ENCODE measurements at places on chromosomes 1 and 21.
A peak's percentile ranks its signal among the peaks of the same experiment; 100 is the strongest.

- DNase-seq = no peak
Observed at GRCh38 chr1:98660940-98661543, 479 bp upstream of the SNX7 start.

DNA sequence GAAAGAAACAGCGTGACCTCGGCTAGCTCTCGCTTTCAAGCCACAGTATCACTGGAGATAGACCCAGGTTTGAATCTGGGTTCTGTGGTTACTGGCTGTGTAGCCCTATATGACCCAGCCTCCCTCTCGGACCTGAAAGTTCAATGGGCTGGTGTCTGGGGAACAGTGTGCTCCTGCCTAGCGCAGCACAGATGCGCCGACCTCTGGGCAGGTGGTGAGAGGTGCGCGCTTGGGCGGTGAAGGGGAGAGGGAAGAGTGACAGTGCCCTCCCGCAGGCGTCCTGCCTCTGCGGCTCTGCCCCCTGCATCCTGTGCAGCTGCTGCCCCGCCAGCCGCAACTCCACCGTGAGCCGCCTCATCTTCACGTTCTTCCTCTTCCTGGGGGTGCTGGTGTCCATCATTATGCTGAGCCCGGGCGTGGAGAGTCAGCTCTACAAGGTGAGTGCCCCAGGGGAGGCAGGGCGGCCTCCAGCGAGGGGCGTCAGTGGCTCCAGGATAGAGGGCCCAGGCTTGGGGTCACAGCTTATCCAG is 10.5 kb downstream of the SERINC2 start:
- peak; percentile 65 for DNase-seq

DNA sequence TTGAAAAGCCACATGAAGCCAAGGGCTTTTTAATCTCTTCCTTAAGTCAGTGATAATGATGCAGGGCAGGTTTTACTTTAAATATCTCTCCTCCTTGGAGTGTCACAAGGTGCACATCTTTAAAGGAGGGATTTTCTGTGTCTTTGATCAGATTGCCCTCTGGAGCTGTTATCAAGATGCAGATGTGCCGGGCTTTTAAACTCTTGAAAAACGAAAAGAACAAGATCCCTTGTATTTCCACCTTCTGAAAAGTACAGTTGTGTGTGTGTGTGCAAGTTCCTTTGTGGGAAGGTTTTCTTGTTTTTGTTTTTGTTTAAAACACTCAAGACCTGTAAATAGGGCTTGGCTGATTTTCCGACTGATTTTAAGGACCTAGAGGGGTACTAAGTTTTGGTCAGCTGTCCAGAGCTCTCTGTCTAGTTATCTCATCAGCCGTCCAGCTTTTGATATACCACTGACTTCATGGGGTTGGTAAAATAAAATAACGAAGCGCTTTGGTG is 1.6 kb downstream of the MARK1 start:
- DNase-seq = no peak

DNA sequence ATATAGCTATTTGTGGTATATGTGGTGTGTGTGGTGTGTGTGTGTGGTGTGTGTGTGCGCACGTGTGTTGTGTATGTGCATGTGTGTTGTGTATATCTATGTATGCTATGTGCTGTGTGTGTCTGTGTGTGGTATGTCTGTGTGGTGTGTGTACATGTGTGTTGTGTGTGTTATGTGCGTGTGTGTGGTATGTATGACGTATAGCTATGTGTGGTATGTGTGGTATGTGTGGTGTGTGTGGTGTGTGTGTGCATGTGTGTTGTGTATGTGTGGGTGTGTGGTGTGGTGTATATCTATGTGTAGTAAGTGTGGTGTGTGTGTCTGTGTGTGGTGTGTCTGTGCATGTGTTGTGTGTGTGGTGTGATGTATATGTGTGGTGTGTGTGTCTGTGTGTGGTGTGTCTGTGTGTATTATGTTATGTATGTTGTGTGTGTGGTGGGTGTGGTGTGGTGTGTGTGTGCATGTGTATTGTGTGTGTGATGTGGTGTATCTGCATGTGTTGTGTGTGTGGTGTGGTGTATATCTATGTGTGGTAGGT is 59.8 kb downstream of the EDN2 start:
- DNase-seq = no peak

GRCh38 chr21:44463724-44464123 is 8.4 kb downstream of the LRRC3 start:
- no peak for DNase-seq

GRCh38 chr1:234495231-234495990 is 16.4 kb upstream of the TARBP1 start:
- DNase-seq = peak; percentile 44

DNA sequence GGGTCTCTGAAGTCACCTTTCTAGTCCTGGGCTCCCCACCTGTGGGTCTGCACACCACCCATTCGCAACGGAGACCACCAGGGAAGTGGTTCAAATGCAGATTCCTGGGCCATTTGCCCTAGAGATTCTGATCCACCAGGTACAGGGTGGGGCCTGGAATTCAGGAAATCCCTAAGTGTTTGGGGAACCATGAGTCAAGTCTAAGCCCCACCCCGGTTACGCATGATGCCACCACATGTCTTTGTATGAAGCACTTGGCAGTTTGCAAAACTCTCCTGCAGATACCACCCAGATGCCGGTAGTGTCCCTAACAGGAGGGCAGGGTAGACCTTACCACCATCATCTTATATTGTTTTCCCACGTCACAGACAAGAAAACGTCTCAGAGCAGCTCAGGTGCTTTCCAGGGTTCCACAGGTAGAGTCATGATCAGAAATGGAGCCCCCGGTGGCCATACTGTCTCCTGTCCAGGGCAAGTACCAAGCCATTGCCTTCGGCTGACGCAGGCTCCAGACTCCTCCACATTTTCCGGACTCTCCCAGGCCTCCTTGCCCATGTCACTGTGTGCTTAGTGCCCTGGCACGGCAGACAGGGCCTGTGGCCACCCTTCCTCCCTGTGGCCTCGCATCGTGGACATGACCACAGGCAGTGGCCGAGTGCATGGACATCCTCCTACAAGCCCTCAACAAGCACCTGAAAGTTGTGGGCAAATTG is 89.2 kb upstream of the TMEM51 start:
- no peak for DNase-seq

GRCh38 chr1:58246549-58246948 is 300.0 kb downstream of the OMA1 start:
- no peak for DNase-seq

DNA sequence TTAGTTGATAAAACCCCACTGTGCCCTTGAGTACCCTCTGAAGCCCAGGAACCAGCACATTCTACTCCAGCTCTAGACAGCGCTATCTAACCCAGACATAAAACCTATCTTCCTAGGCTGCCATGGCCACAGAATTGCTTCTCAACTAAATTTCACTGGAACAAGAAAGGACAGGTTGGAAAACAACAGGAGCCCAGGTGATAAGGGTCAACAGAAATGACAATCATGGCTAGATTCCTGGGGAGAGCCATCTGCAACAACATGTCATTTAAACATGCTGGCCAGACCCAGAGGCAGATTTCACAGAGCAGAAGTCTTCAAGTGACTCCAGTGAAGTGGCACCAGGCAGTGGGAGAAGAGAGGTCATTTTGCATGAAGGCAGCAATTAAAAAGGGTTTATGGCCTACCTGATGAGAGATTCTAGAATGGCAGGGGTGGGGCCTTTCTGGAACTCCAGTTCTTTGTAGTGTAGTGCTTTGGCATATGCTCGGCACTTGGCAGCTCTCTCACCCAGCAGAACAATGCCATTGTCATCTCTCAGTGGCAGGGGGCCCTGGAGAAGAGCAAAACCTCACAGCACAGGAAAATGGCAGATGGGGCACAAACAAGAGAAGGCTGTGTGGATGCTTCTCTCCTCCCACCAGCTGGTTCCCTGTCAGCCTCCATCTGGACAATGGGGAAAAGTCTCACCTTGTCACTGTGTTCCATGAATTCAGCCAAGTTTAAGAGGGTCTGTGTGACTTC is 9.9 kb downstream of the ANGPTL7 start:
- DNase-seq = no peak

- DNase-seq = no peak
Observed at GRCh38 chr1:36107394-36107793, 17.6 kb downstream of the COL8A2 start.

- no peak for DNase-seq
Observed at GRCh38 chr1:81949421-81949820, 148.7 kb downstream of the ADGRL2 start.

GRCh38 chr1:243848165-243848857 is 1.7 kb downstream of the AKT3 start:
- no peak for DNase-seq

DNA sequence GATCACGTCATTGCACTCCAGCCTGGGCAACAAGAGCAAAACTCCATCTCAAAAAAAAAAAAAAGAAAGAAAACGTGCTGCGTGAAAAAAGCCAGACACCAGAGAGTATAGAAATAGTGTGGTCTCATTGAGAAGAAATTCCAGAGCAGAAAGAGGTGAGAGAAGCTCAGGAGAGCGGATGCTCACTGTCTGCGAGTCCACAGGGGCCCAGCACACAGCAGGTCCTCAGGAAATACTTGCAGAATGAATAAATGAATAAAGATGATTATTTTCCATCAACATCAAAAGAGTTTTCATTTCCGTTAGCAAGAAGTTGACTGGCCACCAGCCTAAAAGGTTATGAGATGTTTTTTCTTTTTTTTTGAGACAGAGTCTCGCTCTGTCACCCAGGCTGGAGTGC is 14.4 kb downstream of the CASP9 start:
- DNase-seq = no peak

- DNase-seq = no peak
Observed at GRCh38 chr1:19445417-19446342, 39.7 kb downstream of the CAPZB start.

- no peak for DNase-seq
Observed at GRCh38 chr1:167661527-167662426, 31.7 kb downstream of the RCSD1 start.

DNA sequence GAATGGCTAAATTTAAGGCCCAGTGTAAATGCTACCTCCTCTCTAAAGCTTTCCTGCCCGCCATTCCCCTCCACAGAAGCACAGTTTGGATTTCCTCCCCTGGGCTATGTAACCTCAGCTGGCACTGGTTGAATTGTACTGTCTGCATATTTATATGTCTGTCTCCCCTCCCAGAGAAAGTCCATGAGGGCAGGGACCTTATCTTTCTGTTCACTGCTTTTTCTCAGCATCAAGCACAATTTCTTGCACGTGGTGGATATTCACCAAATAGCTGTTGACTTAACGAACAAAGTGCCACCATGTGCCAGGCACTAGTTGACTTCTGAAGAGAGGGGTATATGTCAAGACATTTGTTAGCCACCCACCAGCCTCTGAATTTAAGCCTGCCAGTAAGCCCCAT is 9.5 kb upstream of the PDIK1L start:
- DNase-seq = no peak

GRCh38 chr1:74579425-74579824 is 67.0 kb upstream of the LRRC53 start:
- no peak for DNase-seq

DNA sequence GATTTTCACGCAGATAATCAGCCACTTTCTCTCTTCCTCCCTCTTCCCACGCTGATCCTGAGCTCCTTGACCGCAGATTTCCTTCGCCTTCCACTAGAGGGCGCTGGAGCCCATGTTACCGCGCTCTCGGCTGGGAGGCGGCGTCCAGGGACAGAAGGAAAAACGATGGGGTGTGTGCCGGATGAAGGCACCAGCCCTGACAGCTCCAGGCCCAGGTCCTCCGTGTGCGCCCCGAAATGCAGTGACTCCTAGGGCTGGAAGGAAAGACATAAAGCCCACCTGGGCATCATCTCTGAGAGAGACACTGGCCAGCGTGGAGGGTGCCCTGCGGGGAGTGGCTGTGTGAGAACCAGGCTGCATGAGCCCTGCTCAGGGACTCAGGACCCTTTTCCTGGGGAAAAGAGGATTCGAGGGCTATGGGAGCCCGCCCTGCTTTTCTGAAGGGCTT is 44.9 kb upstream of the CYP2J2 start:
- DNase-seq = peak; percentile 57

DNA sequence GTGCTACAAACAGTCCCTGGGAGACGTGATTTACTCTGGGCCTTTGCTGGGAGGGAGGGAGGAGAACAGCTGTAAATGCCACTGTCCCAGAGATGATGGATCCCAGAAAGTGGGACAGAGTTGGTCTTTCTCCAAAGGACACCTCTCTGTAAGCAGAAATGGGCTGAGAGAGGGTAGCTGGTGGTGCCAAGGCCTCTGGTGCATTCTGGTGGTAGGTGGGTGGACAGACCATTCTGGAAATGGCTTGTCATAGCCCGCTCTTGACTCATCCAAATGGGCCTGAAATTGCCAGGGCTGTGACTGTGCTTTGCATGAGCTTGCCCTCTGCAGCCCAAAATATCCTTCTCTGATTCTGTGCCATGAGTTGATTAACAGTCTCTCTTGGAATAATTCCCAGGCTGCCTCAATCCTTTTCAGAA is 36.1 kb downstream of the CCDC185 start:
- no peak for DNase-seq

GRCh38 chr1:71307451-71307850 is 226.6 kb upstream of the ZRANB2 start:
- DNase-seq = peak; percentile 59

DNA sequence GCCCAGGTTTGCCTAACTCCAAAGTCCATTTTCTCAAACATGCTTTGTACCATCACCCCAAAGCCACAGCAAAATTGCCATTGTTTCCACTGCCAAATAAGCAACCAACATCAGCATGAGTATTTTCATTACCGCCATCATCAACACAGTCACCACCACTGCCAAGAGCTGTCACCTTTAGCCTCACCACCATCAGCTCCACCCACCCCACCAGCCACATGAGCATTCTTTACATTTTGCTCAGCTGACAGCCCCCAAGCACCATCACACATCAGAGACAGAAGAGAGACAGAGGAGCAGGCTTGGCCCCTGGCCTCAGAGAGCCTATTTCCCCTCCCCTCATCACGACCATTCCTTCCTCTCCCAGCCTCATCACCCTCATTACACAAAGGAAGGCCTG is 42.7 kb downstream of the TAS1R2 start:
- no peak for DNase-seq

- peak; percentile 71 for DNase-seq
Observed at GRCh38 chr1:19800076-19800804, 524 bp upstream of the TMCO4 start.

DNA sequence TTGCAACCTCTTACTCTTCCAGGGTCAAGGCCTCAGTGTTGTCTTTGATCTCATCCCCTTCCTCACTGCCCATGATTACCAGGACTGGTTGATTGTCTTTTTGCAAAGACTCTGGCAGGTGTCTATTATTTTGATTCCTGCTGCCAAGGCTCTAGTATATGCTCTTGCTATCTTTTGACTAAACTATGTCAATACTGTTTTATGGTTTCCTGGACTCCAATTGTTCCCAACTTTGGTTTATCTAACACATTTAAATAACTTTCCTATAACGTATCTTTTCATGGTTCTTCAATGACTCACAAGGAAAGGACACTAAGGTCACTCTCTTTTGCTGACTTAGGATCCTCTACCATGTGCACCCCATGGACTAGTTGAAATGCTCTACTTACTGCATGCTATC is 141.5 kb downstream of the PTPRC start:
- DNase-seq = no peak

GRCh38 chr21:44390886-44391285 is 37.5 kb downstream of the TRPM2 start:
- DNase-seq = no peak

GRCh38 chr1:114468710-114469468 is 42.1 kb downstream of the TRIM33 start:
- DNase-seq = no peak

GRCh38 chr1:202551683-202552082 is 158.6 kb downstream of the SYT2 start:
- DNase-seq = no peak
